ENCODE measurements at places on chromosomes 11 and 22. TPM values are rescaled to one million over a fixed set of nuclear protein-coding genes. Genes with fewer than 3 reads are reported as not detected.
A peak's percentile ranks its signal among the peaks of the same experiment; 100 is the strongest.

- peak; percentile 50 for DNase-seq
Measured at GRCh38 chr11:7688238-7688826, 15.0 kb upstream of the CYB5R2 start.

AHNAK gene
- total RNA-seq, result 287 TPM

CARNS1 gene
- total RNA-seq, result 0.22 TPM

GRCh38 chr11:35390737-35391682 is 28.3 kb downstream of the SLC1A2 start:
- DNase-seq, result peak; percentile 92

TRIM66 gene
- total RNA-seq, result 5.5 TPM

GRCh38 chr11:22407921-22408320 is 69.7 kb downstream of the SLC17A6 start:
- DNase-seq, result no peak

GRCh38 chr11:56876621-56877275 is 112.0 kb upstream of the OR5AK2 start:
- DNase-seq, result peak; percentile 35

PLAAT5 gene
- total RNA-seq, result not detected

GRCh38 chr22:30277547-30278344 is 11.1 kb upstream of the OSM start:
- peak; percentile 41 for DNase-seq

GRCh38 chr22:46844606-46845210 is 82.3 kb downstream of the TBC1D22A start:
- DNase-seq, result no peak

GRCh38 chr11:44244639-44245310 is 65.2 kb downstream of the ALX4 start:
- no peak for DNase-seq

GRCh38 chr11:128404437-128404836 is 182.9 kb downstream of the ETS1 start:
- no peak for DNase-seq

SLC5A4 gene
- not detected for total RNA-seq

- no peak for DNase-seq
Measured at GRCh38 chr11:24661331-24661730, 164.5 kb downstream of the LUZP2 start.

JAM3 gene
- total RNA-seq, result 1.6 TPM

DNA sequence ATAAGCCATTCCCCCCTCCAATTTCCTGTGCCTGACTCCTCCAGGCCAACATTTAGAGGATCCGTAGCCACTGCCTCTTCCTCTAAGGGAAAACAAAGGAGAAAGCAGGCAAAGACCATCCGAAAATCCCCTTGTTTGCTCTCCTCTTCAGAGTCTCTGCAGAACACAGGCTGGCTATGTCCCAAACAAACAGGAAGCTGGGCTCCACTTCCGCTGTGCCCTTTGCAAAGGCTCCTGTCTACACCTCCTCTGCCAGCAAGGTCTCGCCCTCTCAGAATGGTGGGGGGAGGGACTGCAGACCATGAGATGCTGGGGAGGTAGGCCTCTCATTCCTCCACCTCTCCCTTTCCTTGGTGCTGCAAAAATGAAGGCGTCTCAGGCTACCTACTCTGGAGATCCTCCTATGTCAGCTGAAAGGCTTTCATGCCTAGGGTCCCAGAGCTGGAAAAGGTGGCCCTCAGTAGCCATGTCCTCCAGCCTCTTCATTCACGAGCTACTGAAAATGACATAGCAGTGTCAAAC is 596.2 kb downstream of the BUD13 start:
- DNase-seq, result no peak

KCNJ1 gene
- not detected for total RNA-seq

DNA sequence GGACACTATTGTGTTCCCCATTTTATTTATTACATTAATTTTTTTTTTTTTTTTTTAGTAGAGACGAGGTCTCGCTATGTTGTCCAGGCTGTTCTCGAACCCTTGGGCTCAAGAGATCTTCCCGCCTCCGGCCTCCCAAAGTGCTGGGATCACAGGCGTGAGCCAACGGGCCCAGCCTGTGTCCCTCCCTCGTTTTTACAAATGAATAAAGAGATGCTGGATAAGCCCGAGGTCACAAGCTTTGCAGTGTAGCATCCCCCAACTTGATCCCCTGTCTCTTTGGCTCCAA is 297 bp upstream of the MTFP1 start:
- DNase-seq, result no peak

- no peak for DNase-seq
Measured at GRCh38 chr22:36457688-36458450, 23.6 kb downstream of the TXN2 start.

DNA sequence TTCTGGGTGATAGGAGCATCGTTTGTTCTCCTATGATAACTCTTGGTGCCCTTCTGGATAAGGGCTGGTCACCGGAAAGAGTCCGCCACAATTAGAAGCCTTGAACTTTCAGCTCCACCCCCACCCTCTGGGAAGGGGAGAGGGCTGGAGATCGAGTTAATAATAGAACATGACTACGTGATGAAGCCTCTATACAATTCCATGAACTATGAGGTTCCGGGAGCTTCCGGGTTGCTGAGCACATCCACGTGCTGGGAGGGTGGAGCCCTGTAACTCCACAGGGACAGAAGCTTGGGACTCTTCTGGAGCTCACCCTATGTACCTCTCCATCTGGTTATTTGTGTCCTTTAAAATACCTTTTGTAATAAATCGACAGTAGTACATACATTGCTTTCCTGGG is 40.3 kb downstream of the ARHGAP42 start:
- DNase-seq, result no peak

LINC01488 gene
- total RNA-seq, result not detected

GRCh38 chr11:134441706-134442105 is 29.7 kb upstream of the B3GAT1 start:
- DNase-seq, result no peak

HSPB2 gene
- total RNA-seq, result not detected

DNA sequence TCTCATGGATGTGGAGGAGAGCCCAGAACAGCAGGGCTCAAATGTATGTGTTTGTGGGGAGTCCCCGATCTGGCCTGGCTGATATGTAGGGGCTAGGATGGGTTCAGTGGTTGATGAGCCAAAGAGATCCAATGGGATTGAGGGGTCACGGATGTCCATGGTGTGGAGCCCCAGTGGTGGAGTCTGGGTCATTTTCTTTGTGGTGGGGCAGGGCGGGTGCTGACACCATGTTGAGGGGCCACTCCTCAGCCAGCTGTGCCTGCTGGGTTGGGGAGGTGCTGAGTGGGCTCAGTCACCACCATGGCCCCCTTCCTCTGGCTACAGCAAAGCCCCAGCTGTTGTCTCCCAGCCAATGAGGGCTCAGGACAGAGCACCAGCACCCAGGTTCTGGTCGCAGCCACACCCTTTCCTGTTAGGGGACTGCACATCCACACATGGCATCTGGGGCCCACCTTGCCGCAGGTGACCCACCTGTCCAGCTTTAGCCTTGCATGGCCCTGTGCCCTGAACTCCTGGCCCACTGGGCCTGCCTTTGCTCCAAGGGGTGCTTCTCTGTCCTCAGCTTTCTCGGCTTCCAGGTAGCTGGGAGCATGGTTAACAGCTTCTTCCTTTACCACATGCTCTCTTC is 3.2 kb upstream of the GNAZ start:
- no peak for DNase-seq

Measured in PC-3 (cell line).